ENCODE measurements at places on chromosomes 3 and 15.

GRCh38 chr15:98924401-98925049 lies 83.1 kb downstream of the PGPEP1L start:
- no peak for DNase-seq

DNA sequence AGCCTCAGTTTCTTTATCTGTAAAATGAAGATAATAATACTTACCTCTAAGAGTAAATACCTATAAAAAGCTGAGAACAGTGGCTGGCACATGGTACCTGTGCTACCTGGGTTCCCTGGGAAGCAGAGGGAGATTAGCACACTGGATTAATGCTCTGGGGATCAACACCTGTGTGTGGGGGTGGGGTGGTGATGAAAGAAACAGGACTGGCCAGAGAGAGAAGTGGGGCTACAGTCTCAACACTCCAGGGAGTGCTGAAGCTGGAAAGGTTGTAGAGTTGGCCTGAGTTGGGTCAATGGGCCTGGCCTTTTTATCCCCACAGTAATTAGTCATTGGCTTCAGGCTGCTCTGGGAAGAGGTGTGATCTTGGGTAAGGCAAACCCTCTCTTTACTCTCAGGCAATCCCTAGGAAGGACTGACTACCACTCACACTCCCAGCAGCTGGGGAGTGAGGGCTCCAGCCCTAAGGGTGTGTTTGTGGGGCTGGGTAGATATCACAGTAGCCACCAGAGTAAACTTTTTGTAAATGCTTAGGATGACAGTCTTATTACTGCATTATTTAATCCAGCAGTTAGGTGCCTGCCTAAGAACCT lies 102.5 kb downstream of the SV2B start:
- no peak for DNase-seq

DNA sequence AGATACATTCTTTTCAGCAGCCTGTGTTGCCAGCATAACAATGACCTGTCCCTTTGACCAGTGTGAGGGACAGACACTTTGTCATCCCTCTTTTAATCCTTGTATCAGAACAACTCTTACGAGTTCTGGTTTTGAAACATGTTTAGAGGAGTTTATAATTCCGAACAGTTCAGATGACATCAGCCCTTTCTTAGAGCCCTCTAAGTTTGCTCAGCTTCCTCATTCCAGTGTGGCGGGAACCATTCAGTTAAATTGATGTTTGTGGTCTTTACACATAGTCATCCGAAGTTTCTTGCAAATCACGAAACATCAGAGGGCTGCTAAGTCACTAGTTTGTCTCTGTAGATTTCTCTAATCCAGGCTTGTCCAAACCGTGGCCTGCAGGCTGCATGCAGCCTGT lies 102.5 kb downstream of the AKAP13 start:
- no peak for DNase-seq

GRCh38 chr15:90062023-90062442 lies 40.2 kb downstream of the IDH2 start:
- DNase-seq: no peak

DNA sequence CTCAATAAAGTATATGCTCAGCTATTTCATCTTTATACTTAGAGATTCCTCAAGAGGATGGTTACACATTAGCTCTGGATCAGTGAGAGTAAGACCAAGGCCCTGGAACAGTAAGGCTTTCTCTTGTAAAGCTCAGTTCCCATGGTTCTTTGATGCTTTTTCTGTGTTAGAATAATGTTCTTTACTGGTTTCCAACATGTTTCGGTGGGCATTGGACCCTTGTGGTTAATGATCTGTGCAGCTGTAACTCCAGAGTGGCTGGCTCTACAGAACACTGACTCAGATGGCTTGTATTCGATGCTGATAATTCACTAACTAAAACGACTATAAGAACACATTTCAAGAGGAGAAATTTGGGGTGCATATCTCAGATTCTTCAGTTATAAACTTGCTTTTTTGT lies 114.7 kb downstream of the AKAP13 start:
- no peak for DNase-seq

DNA sequence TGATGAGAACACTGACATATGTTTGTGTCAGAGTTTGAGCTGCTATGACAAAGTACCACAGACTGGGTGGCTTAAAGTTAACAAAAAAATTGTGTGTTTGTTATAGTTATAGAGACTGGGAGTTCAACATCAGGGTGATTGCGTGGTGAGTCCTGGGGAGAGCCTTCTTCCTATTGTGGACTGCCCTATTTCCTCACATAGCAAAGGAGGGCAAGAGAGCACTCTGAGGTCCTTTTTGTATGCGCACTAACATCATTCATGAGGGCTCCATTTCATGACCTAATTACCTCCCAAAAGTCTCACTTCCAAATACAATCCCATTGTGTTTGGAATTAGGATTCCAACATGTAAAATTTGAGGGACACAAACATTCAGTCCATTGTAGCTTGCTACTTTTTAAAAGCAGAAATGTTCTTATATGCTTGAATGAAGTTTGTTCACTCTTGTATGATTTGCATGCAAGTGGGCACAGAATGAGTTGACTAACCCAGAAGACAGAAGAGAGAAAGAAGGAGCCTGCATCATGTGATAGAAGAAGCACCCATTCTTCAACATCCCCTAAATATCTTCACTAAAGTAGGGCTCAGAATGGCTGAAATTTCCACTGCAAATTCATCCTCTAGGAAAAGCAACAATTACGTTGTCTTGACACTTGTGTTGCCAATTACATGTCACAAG lies 18.9 kb upstream of the ALCAM start:
- DNase-seq: no peak

GRCh38 chr3:63751459-63751858 lies 67.6 kb upstream of the C3orf49 start:
- no peak for DNase-seq
